ENCODE measurements at places on chromosomes 16 and 17. TPM values are rescaled to one million over a fixed set of nuclear protein-coding genes. Genes with fewer than 3 reads are reported as not detected.

DNA sequence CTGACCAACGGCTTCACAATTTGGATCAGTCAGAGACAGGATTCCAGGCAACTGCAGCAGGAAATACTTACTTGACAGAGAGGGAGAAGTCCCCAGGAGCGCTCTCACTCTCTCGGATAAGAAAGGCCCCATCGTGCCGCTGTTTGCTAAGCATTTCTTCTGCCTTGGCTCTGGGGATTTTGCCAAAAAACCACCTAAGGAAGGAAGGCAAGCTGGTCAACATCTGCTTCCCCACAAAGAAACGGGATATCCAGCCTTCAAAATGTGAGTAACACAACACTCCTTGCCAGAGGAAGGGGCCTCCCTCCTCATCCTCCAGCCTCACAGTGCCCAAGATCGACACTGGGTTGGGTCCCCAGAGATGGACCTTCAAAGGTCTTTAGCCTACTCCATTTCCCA, 36.6 kb upstream of the SLC25A19 start:
- H3K4me1 ChIP-seq, result peaks cover 36% of the 10 kb centered on the region
- DNase-seq, result no peak
- H3K27ac ChIP-seq, result peak overlapping the region; percentile 36
- no peak overlapping the region for H3K4me3 ChIP-seq
- peaks cover 14% of the 10 kb centered on the region for H3K36me3 ChIP-seq

Gene CDRT4
- total RNA-seq, result 1.4 TPM

Gene TMEM186
- 16.4 TPM for total RNA-seq

DNA sequence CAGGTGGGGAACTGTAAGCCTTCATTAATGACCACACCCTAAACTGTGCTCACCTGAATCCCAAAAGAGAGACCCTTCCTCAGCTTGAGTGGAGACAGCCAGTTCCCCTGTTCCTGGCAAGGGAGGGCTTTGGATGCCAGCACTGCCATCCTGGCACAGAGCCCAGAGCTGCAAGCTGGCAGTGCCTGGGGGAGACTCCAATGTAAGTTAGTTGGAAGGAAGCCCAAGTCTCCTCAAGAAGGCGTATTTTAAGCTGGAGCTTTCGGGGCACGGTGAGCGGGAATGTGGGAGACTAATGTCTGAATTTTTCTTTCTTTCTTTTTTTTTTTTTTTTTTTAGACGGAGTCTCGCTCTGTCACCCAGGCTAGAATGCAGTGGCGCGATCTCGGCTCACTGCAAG, 4.7 kb downstream of the CDC42EP4 start:
- peak overlapping the region; percentile 81 for H3K4me3 ChIP-seq
- H3K27me3 ChIP-seq, result no peaks in the 10 kb centered on the region
- no peaks in the 10 kb centered on the region for H3K36me3 ChIP-seq
- peaks cover 95% of the 10 kb centered on the region for H3K4me1 ChIP-seq
- DNase-seq, result peak; percentile 58
- H3K27ac ChIP-seq, result peak overlapping the region; percentile 98

Gene C1QTNF1
- total RNA-seq, result 146 TPM

Gene AHSP
- total RNA-seq, result not detected

Gene GINS3
- total RNA-seq, result 4.7 TPM

Gene CCL8
- 0.41 TPM for total RNA-seq

Gene BRICD5
- 10.9 TPM for total RNA-seq

DNA sequence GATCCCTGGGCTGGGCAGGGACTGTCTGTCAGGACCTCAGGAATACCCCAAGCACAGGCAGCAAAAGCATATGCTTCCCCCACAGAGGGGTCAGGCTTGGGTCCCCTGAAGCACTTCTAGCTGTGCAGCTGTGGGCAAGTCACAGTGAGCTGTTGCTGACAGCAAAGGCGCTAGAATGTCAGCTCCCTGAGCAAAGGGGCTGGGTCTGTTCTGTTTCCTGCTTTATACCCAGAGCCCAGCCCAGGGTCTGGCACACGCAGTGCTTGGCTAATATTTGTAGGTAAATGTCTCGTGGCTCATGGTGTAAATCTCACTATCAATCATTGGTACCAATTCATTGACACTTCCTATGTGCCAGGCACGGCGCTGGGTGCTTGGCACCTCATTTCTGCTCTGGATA, 16.6 kb upstream of the MPRIP start:
- DNase-seq, result no peak
- no peak overlapping the region for H3K4me3 ChIP-seq
- H3K27me3 ChIP-seq, result no peaks in the 10 kb centered on the region
- peaks cover 52% of the 10 kb centered on the region for H3K4me1 ChIP-seq
- no peak overlapping the region for H3K27ac ChIP-seq
- H3K36me3 ChIP-seq, result no peaks in the 10 kb centered on the region

Gene SEC14L5
- 15.5 TPM for total RNA-seq

Gene CHST4
- not detected for total RNA-seq

DNA sequence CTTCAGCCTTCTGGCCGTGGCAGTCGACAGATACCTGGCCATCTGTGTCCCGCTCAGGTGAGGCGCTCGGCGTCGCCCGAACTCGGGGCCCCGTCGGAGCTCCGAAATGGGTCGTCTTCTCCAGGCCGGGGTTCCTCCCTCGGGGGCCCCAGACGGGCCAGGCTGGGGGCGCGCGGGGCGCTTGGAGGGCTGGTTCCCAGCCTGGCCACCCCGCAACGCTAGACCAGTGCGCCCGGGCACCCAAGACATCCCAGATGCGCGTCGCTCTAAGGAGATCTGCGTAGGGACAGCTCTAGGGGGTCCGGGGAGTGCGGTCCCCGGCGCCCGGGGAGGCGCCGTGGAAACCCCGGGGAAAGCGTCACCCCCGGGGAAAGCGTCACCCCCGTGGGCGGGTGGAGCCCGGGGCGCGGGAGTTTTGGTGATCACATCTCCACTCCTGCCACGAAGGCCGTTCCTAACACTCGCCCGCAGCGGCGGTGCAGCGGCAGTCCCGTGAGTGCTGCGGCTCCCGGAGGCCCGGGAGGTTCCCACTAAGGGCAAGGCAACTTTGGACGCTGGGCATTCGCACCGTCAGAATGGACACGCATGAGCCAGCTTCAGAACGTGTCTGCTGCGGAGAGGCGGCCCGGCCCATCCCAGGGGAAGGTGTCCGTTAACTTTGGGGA, 729 bp downstream of the ADORA2B start:
- H3K36me3 ChIP-seq, result no peaks in the 10 kb centered on the region
- peak overlapping the region; percentile 75 for H3K4me3 ChIP-seq
- peaks cover 34% of the 10 kb centered on the region for H3K27me3 ChIP-seq
- peak overlapping the region; percentile 48 for H3K27ac ChIP-seq

GRCh38 chr17:14078027-14078426, 8.7 kb downstream of the COX10 start:
- H3K27me3 ChIP-seq, result no peaks in the 10 kb centered on the region
- DNase-seq, result peak; percentile 16
- H3K27ac ChIP-seq, result peak overlapping the region; percentile 45
- peaks cover 52% of the 10 kb centered on the region for H3K4me1 ChIP-seq
- H3K4me3 ChIP-seq, result no peak overlapping the region
- H3K36me3 ChIP-seq, result peaks cover 69% of the 10 kb centered on the region

Gene PHOSPHO1
- 0.52 TPM for total RNA-seq

Gene RDM1
- total RNA-seq, result not detected

Gene TBC1D3I
- total RNA-seq, result not detected

DNA sequence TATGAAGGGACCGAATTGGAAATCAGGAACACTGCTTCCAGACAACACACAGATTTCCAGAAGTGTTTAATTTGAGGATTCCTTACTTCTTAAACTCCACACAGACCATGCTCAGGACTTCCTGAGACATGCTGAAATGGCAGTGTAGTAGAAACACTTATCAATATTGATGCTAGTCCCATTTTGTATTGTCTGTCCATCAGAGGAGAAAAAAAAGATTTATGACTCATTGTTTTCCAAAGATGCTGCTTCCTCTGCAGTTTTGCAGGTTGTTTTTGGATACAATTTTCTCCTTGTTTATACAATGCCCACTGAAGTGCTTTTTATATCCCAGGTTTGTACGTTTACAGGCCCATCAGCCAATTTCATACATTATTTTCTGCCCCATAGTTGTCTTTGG, 68.3 kb upstream of the TANC2 start:
- no peaks in the 10 kb centered on the region for H3K27me3 ChIP-seq
- no peak for DNase-seq
- peak overlapping the region; percentile 38 for H3K27ac ChIP-seq
- H3K36me3 ChIP-seq, result no peaks in the 10 kb centered on the region

Gene SEZ6L2
- total RNA-seq, result 0.38 TPM

GRCh38 chr16:24980077-24980793, 34.9 kb downstream of the ARHGAP17 start:
- H3K4me1 ChIP-seq, result peaks cover 91% of the 10 kb centered on the region
- H3K36me3 ChIP-seq, result peaks cover 18% of the 10 kb centered on the region
- H3K27ac ChIP-seq, result peak overlapping the region; percentile 88
- no peak for DNase-seq
- H3K27me3 ChIP-seq, result no peaks in the 10 kb centered on the region

DNA sequence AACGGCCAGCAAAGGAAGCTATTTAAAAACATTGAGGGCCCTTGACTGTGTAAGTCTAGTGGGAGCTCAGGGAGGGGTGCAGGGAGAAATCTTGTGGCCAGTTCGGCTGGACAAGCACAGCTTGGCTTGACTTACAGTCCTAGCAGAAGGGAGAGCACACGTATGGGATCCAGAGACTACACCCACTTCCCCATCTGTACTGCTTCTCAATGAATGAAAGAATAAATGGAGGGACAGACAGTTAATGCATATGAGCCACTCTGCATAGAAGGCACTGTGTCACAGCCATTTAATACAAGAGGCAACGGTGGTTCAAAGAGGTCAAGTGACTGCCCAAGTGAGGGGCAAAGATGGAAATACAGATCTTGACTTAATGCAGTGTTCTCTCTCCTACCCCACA, 15.5 kb downstream of the GTF3C1 start:
- H3K27ac ChIP-seq, result no peak overlapping the region
- H3K4me3 ChIP-seq, result no peak overlapping the region

DNA sequence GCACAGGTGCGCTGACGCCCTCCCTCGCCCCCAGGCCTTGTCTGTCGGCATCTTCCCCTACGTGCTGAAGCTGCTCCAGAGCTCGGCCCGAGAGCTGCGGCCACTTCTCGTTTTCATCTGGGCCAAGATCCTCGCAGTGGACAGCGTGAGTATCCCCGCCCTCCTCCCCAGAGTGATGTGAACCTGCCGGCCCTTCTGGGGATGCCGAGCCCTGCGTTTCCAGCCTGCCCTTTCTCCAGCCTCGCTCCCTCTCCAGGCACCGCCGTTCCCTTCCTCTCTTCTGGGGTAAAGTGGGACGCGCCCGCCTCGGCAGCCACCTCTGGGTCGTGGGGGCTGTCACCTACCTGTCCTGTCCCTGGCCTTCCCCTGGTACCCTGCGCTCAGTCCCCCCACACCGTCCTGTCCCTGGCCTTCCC, 133.9 kb upstream of the CHMP6 start:
- H3K27me3 ChIP-seq, result no peaks in the 10 kb centered on the region
- peaks cover 22% of the 10 kb centered on the region for H3K4me1 ChIP-seq
- no peak for DNase-seq
- H3K4me3 ChIP-seq, result no peak overlapping the region
- H3K27ac ChIP-seq, result no peak overlapping the region

GRCh38 chr17:16971458-16972338, at the start of gene TNFRSF13B:
TSS of gene TNFRSF13B (minus strand) at chr17:16972118. CDS start at chr17:16972075, 43 bp downstream.
- no peaks in the 10 kb centered on the region for H3K36me3 ChIP-seq
- H3K4me1 ChIP-seq, result no peaks in the 10 kb centered on the region
- no peak within 1 kb of the TSS for H3K4me3 ChIP-seq
- H3K27ac ChIP-seq, result no peak within 1 kb of the TSS
- H3K27me3 ChIP-seq, result peaks cover 39% of the 10 kb centered on the region
- DNase-seq, result no peak

Gene CPHXL2
- total RNA-seq, result not detected

GRCh38 chr17:77421630-77421972, 280.8 kb downstream of the SEC14L1 start:
- peak overlapping the region; percentile 85 for H3K27ac ChIP-seq
- H3K4me1 ChIP-seq, result peaks cover 81% of the 10 kb centered on the region
- H3K27me3 ChIP-seq, result no peaks in the 10 kb centered on the region
- no peak for DNase-seq
- H3K36me3 ChIP-seq, result no peaks in the 10 kb centered on the region

DNA sequence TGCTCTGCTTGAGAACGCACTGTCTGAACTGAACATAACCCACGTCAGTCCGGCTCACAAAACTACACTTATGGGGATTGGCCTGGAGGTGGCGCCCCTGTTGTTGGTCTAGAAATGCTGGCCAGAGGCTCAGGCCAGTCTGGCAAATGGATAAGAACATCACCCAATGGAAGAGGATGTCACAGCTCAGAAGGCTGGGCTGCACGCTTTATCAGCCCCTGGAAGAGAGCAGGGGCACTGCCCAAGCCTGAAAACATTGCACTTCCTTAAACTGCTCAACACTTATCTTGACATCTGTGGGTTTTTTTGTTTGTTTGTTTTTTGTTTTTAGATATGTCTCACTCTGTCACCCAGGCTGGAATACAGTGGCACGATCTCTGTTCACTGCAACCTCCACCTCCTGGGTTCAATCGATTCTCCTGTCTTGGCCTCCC, 24.8 kb upstream of the BPTF start:
- no peak overlapping the region for H3K27ac ChIP-seq
- DNase-seq, result peak; percentile 62
- H3K36me3 ChIP-seq, result no peaks in the 10 kb centered on the region
- H3K4me3 ChIP-seq, result no peak overlapping the region

Gene NPIPB6
- total RNA-seq, result 1.1 TPM

GRCh38 chr16:27598220-27598619, 48.3 kb downstream of the KATNIP start:
- peaks cover 3% of the 10 kb centered on the region for H3K36me3 ChIP-seq
- H3K4me3 ChIP-seq, result no peak overlapping the region
- H3K4me1 ChIP-seq, result peaks cover 4% of the 10 kb centered on the region
- H3K27ac ChIP-seq, result no peak overlapping the region
- H3K27me3 ChIP-seq, result no peaks in the 10 kb centered on the region

DNA sequence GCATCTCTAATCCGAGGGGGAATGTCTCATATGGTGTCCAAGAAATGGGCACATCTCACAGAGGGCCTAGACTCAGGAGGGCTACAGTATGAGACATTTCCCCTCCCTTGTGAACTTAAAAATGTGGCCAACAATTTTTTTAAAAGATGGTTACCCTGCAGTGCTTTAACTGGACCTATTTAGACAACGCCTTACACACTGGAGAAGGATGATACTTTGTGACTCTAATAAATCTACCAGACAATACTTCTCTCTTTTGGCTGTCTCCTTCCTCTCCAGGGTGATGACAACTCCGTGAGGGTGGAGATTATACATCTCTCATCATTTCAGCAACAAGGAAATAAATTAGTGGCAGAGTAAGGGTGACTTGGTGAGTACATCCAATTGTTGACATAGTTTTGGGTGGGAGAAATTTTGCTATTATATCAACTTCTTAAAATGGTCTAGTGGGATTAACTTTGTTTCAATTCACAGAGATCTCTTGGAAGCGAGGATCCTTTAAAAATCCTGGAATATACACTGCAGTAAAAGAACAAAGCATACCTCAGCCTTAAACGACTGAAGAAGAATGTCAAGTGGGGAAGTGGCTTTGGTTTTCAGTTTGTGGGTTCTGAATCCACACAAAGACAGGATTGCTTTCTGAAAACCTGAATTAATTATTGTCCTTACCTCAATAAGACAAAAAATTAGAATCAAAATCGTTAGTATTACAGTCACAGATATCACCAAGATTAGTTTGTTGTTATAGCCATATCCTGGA, 89.8 kb downstream of the KPNA2 start:
- peaks cover 62% of the 10 kb centered on the region for H3K36me3 ChIP-seq
- no peak overlapping the region for H3K4me3 ChIP-seq
- no peaks in the 10 kb centered on the region for H3K27me3 ChIP-seq

Measured in left ventricle myocardium inferior (tissue), 1 donor.